Occipital lobe (tissue), 3 donors: ENCODE measurements at places on chromosomes 6 and 20.

- no peak for DNase-seq
Measured at GRCh38 chr6:166877906-166878305, 78.4 kb downstream of the RNASET2 start.

DNA sequence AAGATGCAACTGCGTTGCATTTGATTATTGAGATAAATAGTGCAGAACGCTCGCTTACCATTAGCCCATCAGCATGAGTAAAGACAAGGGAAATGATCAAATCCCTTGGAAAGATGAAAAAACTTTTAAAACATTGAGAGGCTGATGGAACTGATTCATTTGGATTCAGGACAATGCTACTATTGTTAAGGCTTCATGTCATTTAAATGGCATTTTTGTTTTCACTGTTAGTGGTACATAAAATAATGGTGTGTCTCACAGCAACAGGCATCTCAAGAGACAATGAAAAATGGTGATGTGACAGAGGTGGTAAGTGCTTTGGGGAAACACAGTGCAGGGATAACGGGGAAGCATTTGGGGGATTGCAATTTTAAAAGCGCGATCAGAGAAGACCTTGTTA, 159.7 kb upstream of the KCNG1 start:
- no peak for DNase-seq

GRCh38 chr6:154598399-154598798, 87.9 kb upstream of the CNKSR3 start:
- DNase-seq, result no peak

- no peak for DNase-seq
Measured at GRCh38 chr6:56539527-56540105, 103.1 kb downstream of the DST start.

DNA sequence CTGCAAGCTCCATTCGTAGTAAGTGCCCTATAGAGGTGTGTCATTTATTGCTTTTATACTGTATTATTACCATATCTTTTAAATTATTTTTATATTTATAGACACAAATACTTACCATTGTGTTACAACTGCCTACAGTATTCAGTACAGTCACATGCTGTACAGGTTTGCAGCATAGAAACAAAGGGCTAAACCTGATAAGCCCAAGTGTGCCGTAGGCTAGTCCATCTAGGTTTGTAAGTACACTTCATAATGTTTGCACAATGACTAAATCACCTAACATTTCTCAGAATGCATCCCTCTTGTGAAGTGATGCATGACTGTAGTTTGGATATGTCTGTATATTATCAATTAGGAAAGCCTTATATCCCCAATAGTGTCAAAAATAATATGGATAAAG, 122.8 kb downstream of the CLVS2 start:
- DNase-seq, result no peak

DNA sequence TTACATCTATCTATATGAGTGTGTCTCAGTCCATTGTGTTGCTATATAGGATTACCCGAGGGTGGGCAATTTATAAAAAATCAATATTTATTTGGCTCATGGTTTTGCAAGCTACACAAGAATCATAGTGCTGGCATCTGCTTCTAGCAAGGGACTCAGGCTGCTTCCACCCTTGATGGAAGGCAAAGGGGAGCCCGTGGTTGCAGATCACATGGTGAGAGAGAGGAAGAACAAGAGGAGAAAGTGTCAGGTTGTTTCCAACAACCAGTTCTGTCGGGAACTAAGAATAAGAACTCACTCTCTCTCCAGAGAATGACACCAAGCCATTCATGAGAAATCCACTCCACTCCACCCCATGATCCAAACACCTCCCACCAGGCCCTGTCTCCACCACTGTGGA, 48.2 kb upstream of the TENT5A start:
- no peak for DNase-seq

GRCh38 chr20:4774207-4774606, 52.5 kb downstream of the PRND start:
- no peak for DNase-seq

- DNase-seq, result no peak
Measured at GRCh38 chr6:158629367-158630221, 14.9 kb downstream of the DYNLT1 start.

DNA sequence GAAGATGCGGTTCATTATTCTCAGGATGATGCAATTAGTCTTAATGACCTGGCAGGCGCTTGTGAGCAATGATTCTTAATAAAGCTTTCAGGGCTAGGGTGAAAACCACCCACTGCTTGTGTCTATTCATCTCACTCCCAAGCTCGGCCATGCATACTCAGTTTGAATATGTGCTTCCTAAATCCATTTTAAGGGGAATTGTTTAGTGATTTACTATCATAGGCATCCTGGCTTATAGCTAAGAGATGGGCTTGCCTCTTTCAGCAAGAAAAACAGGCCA, 141.1 kb upstream of the SLC24A3 start:
- no peak for DNase-seq

- DNase-seq, result no peak
Measured at GRCh38 chr6:130895516-130895915, 68.3 kb downstream of the SMLR1 start.

DNA sequence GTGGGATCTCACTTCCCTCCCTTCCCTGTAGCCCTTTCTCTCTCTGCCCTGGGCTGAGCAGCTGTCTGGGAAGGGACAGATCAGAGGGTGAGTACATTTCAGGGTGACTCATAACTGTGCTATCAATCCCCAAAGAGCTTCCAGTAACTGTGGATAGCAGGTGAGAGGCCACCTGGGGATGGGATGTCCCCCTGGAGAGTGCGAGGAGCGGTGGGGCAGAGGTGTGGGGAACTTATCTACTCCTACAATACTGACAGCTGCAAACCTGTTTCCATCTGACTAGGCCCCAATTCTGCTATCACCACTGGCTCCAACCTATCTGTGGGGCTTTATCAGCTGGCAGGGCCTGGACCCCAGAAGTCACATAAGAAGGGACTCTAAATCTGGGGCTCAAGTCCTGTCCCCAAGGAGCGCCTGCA, 32.6 kb downstream of the KCNK5 start:
- no peak for DNase-seq

- DNase-seq, result no peak
Measured at GRCh38 chr6:127592964-127593363, 16.0 kb downstream of the C6orf58 start.

GRCh38 chr6:93196406-93196970, 222.9 kb downstream of the EPHA7 start:
- no peak for DNase-seq
